GM18507 (cell line): ENCODE measurements at places on chromosomes 2 and 18.
A peak's percentile ranks its signal among the peaks of the same experiment; 100 is the strongest.

DNA sequence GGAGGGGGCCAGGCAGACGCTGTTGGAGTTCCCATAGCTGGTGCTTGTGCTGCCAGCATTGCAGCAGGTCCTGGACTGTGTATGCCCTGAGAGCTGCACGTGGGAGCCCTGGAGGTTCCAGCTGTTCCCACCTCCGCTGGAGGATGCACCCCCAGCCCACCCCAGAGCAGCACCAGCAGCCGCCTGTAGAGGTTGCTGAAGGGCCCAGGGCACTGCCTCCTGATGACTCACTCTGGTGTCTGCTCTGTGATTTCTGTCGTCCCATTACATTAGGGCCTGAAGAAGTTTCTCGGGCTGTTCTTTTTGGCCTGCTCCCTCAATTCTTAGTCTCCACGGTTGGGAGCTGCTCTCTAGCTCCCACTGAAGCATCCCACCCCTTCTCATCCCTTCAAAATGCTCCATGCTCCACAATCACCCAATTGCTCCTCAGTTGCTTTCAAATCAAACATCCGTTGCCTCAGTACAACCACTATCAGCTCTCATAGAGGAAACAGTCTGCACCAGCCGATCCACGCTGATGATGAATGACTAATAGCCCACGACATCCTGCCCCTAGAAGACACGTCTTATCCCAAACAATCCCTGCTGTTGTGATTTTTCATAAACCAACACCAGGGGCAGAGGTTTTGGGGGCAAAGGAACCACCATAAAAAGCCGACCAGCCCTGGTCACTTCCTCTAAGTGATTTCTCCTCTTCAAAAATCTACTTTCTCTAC is 65.2 kb upstream of the RNF152 start:
- no peak for DNase-seq

DNA sequence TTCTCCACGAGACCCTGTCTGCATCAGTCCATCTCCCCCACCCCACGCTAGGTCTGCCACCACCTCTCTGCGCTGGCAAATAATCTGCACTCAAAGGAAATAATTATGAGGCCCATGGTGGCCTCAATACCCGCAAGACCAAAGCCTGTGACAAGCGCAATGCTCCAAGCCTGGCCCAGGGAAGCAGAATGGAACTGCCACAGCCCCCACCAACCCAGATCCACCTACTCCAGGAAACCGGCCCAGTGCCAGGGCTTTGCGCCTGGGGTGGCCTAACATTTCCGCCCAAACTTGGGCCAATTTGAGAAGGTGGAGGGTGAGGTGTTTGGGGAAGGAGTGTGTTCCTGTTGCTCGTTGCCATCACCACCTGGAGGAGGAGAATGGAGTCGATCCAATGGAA is 26.0 kb upstream of the ATOH8 start:
- DNase-seq = no peak

GRCh38 chr2:80700961-80701360 is 396.4 kb upstream of the LRRTM1 start:
- DNase-seq = no peak

GRCh38 chr2:217689053-217689452 is 313.7 kb downstream of the TNS1 start:
- no peak for DNase-seq

DNA sequence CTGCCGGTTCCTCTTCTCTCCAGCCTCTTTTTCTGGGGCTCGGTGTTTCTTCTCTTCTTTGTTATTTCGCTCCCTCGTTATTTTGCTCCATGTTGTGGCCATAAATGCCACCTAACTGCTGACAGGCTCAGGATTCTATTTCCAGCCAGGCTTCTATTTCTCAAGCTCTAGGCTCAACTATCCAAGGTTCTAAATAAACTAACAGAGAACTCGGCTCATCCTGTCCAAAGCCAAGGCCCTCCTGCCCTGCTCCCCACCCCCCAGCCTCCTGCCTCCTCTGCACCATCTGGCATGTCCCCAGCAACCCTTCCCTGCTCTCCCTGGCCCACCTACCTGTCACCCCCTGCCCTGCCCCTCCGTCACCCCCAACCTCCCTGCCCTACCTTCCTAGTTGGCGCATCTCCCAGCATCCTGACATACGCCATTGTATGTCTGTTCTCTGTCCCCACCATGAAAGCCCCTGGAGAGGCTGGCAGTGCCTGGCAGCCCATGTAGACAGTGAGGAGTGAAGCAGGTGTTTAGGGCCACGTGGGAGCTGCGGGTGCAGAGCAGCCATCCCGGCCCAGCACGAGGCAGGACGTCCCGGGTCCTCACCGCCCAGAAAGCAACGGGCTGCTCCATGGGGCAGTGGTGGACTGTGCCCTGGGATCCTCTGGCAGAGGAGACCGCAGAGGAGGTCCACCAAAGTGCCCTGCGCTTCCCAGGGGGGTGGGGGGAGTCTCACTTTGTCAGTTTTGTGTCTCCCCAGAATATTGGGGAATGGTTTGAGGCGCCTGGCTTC is 186.9 kb downstream of the TWIST2 start:
- DNase-seq = no peak

- no peak for DNase-seq
Measured at GRCh38 chr2:215883799-215884198, 129.6 kb downstream of the MREG start.

DNA sequence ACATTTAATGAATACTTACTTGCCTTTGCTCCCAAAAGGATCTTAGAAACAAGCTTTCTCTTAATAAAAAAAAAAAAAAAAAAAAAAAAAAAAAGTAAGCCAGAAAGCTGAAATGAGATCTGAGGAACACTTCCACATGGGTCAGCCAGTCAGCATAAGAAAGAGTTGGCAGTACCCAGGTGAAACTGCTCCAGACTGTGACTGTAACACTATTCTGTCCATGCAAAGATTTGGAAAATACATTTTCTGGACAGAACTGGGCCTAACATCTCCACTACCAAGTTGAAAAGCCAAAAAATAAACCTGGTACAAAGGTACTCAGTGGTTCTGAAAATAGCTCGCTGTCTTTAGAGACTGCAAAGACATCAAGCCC is 135.7 kb downstream of the THADA start:
- no peak for DNase-seq

DNA sequence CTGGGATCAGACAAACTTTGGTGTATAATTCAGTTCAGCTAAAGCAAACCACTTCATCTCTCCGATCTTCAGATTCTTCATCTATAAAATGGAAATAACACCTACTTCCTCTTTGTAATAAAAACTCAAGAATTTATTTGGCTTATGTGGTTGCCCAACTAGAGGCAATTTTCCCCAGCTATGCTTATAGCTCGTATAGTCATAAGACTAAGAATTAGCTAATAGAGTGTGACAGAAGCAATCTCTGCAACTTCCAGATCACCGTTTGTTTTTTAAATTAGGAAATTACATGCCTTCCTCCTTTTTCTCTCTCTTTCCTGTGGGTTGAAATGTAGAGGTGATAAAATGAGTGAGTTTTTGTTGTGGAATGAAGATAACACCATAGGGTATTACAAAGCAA is 35.3 kb upstream of the KCNF1 start:
- no peak for DNase-seq

- no peak for DNase-seq
Measured at GRCh38 chr2:2623939-2624338, 292.9 kb upstream of the MYT1L start.

DNA sequence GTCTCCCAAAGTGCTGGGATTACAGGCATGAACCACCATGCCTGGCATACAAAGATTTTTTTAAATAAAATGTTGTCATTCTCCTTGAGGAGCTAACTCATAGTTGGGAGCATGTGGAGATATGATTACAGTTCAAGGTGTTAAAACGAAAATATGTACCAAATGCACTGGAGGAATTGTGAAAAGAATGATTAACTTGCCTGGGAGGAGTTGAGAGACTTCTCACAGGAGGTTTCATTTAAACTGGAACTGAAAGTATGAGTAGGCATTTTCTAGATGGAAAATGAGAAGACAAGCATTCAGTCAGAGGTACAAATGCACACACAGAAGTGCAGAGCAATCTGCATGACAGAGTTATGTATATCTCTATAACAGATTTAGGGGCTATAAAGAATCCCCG is 126.6 kb upstream of the PDE1A start:
- peak; percentile 40 for DNase-seq

GRCh38 chr2:108633409-108633808 is 85.9 kb upstream of the RANBP2 start:
- DNase-seq = no peak

DNA sequence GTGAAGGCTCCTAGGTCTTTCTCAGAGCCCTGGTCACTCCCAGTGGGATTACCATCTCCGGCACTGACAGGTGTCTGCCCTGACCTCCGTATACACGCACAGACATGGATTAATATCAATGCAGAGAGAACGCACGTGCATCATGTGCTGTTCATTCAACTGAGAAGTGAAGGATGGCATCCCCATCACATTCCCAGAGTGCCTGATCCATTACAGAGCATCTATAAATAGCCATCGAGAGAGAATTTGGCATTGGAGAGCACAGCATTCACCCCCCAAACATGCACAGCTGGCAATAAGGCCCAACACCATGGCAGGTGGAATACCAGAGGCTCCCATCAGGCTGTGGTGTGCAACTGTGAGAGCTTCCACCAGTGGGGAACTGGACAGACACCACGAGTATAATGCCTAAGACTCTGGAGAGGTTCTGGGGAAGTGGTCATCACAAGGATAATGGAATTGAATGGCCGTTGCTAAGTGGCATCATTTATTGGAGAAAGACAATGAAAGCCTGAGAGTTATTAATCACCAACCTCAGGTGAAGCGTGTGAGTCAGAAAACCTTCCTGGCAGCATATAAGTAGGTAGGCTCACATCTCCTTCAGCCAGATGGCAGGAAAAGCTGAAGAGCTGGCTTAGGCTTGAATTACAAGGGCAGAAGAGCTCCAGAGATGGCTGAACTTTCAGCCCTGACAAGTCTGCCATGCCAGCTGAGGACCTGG is 244.5 kb upstream of the ID2 start:
- DNase-seq = no peak

GRCh38 chr2:128594953-128595677 is 276.4 kb upstream of the HS6ST1 start:
- DNase-seq = no peak

- no peak for DNase-seq
Measured at GRCh38 chr18:13076886-13077285, 85.7 kb downstream of the CEP192 start.

DNA sequence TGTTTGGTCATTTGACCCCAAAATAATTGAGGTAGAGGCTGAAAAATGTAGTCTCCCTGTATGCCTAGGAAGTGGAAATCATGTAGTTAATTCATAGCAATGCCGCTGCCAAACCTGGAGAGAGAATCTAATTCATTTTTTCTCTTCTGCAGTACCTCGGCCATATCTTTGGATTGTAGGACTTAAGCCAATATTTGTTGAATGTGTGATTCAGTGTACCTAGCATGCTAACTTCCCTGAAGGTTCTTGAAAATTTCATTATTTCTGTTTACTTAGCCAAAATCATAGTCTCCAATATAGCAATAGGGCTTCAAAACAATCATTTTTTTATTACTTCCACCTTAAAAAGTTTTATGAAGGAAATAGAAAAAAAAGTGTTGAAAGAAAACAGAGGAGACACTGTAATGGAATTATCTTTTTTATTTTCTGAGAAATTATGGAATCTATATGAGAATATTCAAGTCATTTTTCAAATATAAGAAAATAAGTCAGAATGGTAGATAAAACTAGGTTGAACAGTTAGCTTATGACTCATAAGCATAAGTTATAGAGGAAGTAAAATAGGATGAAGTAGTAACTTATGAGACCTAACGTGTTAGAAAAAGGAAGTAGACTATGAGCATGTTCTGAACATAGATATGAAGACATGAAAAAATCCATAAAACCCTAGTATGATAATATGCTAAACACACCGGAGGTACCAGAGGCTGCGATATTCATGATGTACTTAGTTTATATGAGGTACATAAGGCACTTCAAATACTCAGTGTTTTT is 35.2 kb upstream of the CDH19 start:
- no peak for DNase-seq

GRCh38 chr18:48700446-48700845 is 161.6 kb downstream of the CTIF start:
- DNase-seq = no peak

GRCh38 chr18:42742474-42742873 is 373.0 kb downstream of the RIT2 start:
- DNase-seq = no peak

DNA sequence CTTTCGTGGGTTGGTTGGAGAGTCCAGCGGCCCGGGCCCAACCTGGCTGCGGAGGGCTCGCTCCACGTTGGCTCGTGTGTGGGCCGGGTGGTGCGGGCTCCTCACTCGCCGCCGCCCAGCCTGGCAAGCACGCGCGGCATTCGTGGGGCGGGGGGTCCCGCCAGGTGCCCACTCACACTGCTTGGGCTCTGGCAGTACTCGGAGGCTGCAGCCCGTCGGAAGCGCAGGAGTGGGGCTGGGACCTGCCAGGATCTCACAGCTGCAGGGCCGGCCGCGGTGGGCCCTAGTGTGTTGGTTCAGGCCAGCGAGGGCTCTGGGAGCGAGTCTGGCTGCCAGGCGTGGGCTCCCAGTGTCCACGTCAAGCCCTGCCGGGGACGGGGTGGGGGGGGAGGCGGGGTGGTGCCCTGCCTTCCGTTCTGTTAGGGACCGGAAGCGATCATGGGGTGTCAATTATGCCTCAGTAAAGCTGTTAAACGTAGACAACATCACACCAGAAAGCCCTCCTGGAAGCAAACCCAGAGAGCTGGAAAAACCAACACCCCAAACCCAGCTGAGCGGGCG is 1.0 kb upstream of the HS6ST1 start:
- no peak for DNase-seq
